ENCODE measurements at places on chromosomes 2 and 18.

- peak; percentile 27 for DNase-seq
Measured at GRCh38 chr18:7567474-7568425, 634 bp downstream of the PTPRM start.

DNA sequence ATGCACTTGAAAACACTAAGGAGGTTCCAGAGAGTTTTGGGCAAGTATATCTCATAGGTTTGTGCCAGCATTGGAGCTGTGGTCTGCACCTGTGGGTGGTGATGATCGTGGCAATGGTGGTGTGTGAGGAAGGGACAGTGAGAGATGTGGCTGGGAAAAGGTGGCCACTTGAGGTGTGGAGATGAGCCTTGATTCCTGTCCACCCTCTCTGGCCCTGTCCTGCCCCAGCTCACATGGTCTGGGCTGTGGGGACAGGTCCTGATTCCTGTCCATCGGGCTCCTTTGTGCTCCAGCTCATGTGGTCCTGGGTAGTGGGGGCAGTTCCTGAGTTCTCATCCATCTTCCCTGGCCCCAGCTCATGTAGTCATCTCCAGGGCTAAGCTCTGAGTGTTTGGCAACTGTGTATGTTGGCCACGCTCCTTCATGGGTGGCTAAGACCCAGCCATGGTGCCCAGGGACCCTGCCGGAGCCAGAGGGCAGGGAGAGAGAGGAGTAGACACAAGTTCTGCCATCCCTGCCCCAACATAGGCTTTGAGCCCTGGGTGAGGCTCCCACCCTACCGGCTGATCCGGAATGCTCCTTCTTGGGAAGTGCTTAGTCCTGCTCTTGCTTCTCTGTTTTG is 294.4 kb upstream of the HDAC4 start:
- no peak for DNase-seq

DNA sequence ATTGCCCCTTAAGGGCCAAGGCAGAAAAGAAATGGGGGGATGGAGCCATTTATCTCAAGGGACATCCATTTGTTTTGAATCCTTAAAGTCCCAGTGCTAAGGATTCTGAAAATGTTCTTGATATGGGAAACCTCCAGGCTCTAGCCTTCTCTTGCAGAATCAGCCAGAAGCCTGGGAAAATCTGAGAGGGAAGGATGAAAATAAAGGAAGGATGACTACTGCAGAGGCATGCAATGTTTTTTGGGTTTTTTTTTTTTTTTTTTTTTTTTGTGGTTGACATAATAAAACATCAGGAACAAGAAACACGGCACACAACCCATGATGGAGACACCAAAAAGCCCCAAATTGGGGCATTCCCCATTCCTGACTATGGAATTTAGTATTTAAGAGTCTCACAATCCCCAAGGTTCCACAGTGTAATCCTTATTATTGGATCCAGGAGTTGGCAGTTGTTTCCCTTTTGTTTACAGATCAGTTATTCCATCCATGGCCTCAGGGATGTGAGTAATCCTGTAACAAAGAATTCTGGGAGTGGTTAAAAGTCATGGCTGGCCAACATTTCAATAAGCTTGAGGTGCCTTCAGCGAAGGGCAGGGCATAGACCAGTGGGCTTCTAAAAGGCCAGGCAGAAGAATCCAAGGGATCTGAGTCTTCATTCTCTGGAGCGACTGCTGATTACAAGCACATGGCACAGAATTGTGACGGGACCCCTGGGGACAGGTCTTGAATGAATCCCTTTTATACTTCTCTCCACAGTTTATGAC is 337.5 kb downstream of the GULP1 start:
- DNase-seq: no peak

- no peak for DNase-seq
Measured at GRCh38 chr2:218437969-218438368, 19.0 kb downstream of the VIL1 start.

DNA sequence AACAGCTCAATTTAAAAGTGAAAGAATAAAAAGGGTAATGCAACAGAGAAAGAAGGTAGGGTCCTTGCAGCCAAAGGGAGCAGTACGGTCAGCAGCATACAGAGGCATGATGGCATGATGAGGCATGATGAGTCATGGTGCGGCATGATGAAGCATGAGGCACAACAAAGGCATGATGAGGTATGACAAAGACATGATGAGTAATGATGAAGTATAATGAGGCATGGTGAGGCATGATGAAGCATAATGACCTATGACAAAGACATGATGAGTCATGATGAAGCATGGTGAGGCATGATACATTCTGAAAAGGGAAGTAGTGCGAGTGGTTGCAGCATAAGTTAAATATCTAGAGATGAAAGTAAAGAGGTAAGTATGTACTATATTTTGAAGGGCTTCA is 673.2 kb downstream of the TMEM182 start:
- no peak for DNase-seq
